ENCODE measurements at places on chromosomes 5 and 9.

DNA sequence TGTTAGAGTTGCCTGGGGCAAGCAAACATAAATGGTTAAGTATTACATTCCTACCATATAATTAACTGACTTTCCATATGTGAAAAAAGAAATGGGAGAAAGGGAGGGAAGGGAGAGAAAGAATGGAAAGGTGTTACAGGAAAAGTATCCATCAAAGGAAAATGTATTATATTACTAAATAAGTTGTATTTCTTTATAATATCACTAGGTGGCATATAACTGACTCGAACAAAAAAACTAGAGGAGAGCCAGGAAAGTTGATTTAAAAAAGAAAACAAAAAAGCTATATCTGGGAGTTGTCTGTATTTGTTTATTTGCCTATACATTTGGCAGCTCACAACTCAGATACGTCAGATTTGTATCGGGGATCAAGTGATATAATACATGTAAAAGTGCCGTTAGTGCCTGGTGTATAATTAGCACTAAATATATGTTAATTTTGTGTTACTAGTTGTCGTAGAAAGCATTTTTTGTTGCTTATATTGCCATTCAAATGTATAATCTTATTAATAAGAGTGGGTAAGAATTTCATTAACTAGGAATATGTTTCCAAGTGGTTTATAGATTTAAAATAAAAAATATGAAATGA lies 59.6 kb upstream of the ADAMTS19 start:
- no peaks in the 10 kb centered on the region for H3K27me3 ChIP-seq
- H3K4me1 ChIP-seq = no peaks in the 10 kb centered on the region
- DNase-seq = no peak
- H3K36me3 ChIP-seq = no peaks in the 10 kb centered on the region

DNA sequence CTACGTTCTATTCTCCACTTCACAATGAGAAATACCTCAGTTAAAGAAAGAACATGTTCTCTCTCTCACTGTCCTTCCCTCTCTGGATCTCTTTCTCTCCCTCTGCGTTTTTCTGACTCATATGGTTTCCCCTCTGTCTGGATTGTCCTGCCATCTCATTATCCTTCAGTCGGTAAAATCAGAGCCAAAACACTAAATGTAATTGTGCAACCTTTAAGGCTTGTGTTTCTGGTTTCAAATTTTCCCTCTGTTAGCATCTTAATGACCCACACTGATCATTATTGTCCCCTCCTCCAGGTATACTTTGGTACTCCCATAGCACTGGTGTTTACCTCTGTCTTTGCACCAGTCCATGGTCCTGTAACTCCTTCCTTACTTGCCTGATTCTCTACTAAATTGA lies 509.4 kb upstream of the C9orf72 start:
- DNase-seq = no peak
- no peaks in the 10 kb centered on the region for H3K36me3 ChIP-seq
- no peak overlapping the region for H3K4me3 ChIP-seq
- no peak overlapping the region for H3K27ac ChIP-seq
- H3K27me3 ChIP-seq = no peaks in the 10 kb centered on the region

- no peaks in the 10 kb centered on the region for H3K36me3 ChIP-seq
- no peaks in the 10 kb centered on the region for H3K4me1 ChIP-seq
- no peak overlapping the region for H3K27ac ChIP-seq
- no peak for DNase-seq
- no peak overlapping the region for H3K4me3 ChIP-seq
- H3K27me3 ChIP-seq = no peaks in the 10 kb centered on the region
Observed at GRCh38 chr5:35042781-35043180, 5.0 kb downstream of the AGXT2 start.

DNA sequence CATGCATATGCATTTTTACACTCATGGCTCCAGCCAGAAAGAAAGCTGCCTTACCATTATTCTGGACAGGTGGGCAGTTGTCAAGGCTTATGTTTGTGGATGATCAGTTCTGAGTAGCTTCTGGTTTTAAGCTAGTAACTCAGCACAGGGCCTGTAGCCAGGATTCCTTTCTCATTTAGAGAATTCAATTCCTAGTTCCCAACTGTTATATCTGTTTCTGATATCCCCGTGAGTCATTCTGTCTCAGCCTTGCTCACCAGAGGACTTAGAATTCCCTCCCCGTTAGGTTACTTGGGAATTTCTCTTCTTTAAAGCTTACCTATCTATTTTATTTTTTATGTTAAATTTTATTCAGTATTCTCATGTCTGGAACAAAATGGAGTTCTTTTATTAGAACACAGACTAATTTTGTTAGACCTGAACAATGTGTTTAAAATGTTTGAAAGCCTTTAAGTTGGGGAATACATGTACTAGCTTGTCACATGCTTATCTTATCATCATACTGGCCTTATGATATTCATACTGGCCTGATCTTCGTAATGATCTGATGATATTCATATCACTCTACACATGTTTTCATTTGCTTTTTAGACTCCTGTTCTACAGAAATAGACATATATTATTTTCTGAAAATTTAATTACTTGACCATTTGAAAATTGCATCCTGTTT lies 47.1 kb downstream of the CAST start:
- no peak overlapping the region for H3K4me3 ChIP-seq
- no peak for DNase-seq
- peaks cover 7% of the 10 kb centered on the region for H3K4me1 ChIP-seq
- H3K36me3 ChIP-seq = no peaks in the 10 kb centered on the region
- H3K27ac ChIP-seq = no peak overlapping the region

GRCh38 chr5:107092695-107093094 lies 578.0 kb downstream of the EFNA5 start:
- no peak overlapping the region for H3K4me3 ChIP-seq
- no peaks in the 10 kb centered on the region for H3K4me1 ChIP-seq
- no peaks in the 10 kb centered on the region for H3K36me3 ChIP-seq
- H3K27ac ChIP-seq = no peak overlapping the region
- DNase-seq = no peak
- no peaks in the 10 kb centered on the region for H3K27me3 ChIP-seq

GRCh38 chr9:112034216-112034611 lies 137.6 kb downstream of the UGCG start:
- no peak overlapping the region for H3K4me3 ChIP-seq
- no peaks in the 10 kb centered on the region for H3K4me1 ChIP-seq
- H3K27me3 ChIP-seq = no peaks in the 10 kb centered on the region
- DNase-seq = no peak

DNA sequence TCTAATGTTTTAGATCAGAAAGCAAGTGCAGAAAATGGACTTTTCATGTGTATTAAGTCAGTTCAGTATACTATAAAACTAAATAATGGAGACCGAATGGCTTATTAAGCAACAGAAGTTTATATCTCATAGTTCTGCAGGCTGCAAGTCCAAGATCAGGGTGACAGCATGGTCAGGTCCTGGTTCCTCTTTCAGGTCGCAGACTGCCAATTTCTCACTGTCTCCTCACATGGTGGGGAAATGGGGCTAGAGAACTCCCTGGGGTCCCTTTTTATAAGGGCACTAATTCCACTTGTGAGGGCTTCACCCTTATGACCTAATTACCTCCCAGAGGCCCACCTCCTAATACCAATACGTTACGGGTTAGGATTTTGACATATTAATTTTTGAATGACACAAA lies 48.7 kb downstream of the RICTOR start:
- no peaks in the 10 kb centered on the region for H3K36me3 ChIP-seq
- H3K27ac ChIP-seq = no peak overlapping the region
- no peak for DNase-seq
- no peaks in the 10 kb centered on the region for H3K27me3 ChIP-seq

GRCh38 chr5:98769210-98769958 lies 4.1 kb upstream of the RGMB start:
- peak overlapping the region; percentile 97 for H3K27ac ChIP-seq
- peak overlapping the region; percentile 58 for H3K4me3 ChIP-seq
- DNase-seq = peak; percentile 30
- no peaks in the 10 kb centered on the region for H3K27me3 ChIP-seq
- no peaks in the 10 kb centered on the region for H3K36me3 ChIP-seq

DNA sequence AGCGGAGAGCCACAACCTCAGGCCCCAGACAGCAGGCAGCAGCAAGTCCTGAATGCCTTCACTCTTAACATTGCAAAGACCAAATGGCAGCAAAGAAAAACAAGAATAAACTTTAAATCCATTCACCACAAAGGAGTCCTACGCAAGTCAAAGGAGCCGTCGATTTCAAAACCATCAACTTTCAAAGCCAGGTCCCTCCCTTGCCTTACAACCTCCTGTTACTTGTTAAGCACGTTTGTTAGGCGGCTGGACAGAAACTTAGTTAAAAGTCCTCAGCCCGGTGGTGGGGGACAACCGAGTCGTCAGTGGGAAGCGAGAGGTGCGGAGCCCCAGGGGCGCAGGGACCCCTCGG lies 938 bp downstream of the LPAR1 start:
- H3K27ac ChIP-seq = peak overlapping the region; percentile 98
- no peaks in the 10 kb centered on the region for H3K36me3 ChIP-seq
- H3K4me1 ChIP-seq = peaks cover 52% of the 10 kb centered on the region

GRCh38 chr5:160516696-160517530 lies 95.3 kb downstream of the PTTG1 start:
- peaks cover 3% of the 10 kb centered on the region for H3K27me3 ChIP-seq
- no peaks in the 10 kb centered on the region for H3K36me3 ChIP-seq

DNA sequence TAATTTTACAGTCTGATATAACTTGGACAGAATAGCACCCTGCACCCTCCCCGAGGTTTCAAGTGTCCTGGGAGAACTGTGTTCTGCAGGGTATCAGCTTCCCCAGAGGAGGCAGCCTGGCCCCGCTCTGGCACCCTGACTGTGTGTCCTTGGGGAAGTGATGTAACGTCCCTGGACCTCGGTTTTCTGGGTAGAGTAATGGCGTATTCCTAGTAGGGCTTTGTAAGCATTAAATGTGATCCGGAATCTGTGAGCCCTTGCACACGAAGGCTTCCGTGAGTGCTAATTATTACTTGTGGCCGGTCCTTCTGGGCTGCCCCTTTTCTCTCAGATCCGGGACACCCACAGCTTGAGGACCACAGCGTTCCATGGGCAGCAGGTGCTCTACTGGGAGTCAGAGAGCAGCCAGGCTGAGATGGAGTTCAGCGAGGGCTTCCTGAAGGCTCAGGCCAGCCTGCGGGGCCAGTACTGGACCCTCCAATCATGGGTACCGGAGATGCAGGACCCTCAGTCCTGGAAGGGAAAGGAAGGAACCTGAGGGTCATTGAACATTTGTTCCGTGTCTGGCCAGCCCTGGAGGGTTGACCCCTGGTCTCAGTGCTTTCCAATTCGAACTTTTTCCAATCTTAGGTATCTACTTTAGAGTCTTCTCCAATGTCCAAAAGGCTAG lies 1.0 kb upstream of the CACFD1 start:
- H3K4me3 ChIP-seq = peak overlapping the region; percentile 73
- no peaks in the 10 kb centered on the region for H3K27me3 ChIP-seq
- peaks cover 7% of the 10 kb centered on the region for H3K4me1 ChIP-seq
